T47D (cell line): ENCODE measurements at places on chromosomes 2 and 18.
A peak's percentile ranks its signal among the peaks of the same experiment; 100 is the strongest.

- no peak for DNase-seq
Measured at GRCh38 chr2:12882393-12882792, 165.7 kb downstream of the TRIB2 start.

DNA sequence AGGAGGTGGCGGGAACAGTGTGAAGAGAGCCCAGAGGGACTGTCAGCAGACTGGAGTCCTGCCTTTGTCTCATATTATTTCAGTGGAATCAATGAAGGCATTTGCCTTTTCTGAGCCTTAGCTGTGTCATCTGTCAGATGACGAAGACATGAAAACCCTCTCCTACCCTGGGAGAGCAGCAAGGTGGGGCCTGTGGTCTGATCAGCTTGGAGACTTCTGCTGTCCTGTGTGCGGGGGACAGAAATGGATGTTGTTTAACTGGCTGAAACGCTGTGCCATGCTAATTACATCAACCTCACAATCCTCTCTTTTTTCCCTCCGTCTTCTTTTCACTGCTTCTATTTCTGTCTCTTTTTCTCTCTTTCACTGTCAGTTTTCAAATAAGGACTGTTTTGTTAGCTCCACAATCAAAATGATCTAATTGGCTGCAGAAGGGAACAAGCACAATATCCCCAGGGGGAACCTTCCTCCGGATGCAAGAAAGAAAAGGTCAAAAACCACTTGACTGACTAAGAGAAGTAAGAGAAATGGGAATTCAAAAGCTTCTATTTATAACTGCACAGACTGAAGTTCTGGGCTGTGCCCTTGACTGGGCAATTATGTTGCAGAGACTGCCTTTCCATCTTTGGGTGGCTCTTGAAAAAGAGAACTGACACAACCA lies 340.1 kb downstream of the CLIP4 start:
- no peak for DNase-seq

DNA sequence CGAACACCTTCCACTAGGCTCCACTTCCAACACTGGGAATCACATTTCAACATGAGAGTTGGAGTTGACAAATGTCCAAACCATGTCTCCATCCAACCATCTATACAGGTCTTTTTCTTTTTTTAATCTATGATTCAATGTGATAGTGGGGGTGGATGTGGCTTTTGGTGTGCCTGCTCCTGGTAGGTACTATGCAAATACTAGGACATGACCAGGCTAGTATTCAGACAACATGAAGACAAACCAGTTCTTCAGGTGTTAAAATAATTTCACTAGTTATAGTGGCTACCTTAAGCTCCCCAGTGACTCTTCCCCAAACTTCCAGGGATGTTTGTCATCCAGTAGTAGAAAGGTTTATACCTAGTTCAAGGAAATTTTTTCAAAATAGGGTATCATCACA lies 387.5 kb downstream of the CDH2 start:
- DNase-seq: peak; percentile 51

- DNase-seq: no peak
Measured at GRCh38 chr2:7154656-7155055, 237.4 kb downstream of the RNF144A start.

DNA sequence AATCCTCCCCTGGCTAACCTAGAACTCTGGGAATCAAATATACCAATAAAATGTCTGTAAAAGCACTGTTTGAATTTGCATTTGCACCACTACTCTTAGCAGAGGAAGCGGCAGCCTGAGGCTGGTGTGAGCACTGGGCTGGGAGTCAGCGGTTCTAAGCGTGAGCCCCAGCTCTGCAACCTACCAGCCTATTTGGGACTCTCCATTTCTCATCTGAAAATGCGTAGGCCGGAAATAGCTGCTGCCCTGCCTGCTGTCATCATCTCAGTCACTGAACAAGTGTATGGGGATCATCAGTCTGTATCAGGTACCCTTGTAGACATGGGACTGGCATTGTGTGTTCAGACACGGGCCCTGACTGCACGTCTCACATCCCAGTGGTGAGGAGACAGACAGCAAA lies 194.3 kb downstream of the ANKRD30B start:
- no peak for DNase-seq

GRCh38 chr18:48889981-48890762 lies 60.6 kb downstream of the SMAD7 start:
- DNase-seq: no peak

DNA sequence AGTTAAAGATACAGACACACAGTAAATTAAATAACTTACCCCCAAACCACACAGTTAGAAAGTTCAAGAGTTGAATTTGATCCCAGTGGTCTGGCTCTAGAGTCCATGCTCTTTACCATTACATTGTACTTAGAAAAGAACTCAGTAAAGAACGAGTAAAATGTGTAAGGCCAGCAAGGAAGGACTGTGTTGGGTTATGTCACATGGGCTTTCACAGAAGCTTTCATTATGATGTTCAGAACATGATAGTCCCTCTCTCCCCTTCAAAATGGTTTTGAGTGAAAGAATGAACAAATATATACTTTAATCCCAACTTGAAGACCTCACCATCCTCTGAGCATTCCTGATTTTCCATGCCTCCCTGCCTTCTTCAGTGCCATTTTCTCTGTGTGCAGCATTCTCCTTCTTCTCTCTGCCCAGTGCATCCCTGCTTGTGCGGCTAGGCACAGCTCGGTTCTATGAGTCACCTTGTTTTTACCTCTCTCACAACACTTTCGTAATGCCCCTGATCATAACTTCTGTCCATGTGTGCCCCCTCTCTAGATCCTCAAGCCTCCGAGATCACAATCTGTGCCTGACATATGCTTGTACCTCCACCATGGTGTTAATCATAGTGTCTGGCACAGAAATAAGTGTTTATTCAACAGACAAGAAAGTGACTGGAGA lies 22.0 kb downstream of the RASGRP3 start:
- no peak for DNase-seq

DNA sequence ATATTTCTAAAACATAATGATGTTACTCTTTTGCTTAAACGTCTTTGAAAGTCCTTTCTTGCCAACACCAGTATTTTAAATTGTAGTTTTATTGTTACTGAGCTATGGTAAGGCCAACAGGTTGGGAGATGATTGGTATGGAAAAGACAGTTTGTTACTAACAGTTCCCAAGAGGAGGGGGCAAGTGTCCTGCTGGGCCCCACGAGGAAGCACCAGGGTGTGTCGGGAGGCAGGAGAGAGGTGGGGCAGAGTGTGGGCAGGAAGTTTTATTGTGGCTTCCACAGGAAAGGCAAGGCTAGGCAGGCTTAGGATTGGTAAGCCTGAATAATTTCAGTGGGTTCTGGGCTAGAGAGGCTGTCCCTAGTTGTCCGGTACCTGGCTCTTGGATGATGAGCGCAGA lies 134.3 kb downstream of the SOCS6 start:
- DNase-seq: no peak

GRCh38 chr2:172248381-172248780 lies 145.7 kb upstream of the DLX2 start:
- no peak for DNase-seq

- DNase-seq: no peak
Measured at GRCh38 chr2:207630491-207630890, 5.3 kb upstream of the METTL21A start.

DNA sequence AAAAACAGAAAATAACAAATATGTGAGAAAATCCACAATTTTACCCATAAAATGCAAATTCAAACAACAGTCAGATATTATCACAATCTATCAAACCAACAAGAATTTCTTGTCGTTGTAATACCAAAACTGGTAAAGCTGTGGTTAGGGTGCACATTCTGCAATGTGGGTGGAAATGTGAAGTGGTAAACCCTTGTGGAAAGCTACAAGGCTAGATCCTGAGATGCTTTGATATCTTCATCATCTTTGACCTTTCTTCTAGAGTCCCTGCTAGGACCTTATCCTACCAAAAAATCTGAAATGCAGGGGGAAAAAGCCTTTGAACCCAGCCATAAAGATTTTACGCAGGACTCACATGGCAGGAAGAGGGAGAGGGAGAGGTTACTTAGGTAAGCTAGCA lies 17.2 kb upstream of the ATG16L1 start:
- DNase-seq: no peak

GRCh38 chr2:125092276-125093009 lies 1067.4 kb downstream of the CNTNAP5 start:
- no peak for DNase-seq

GRCh38 chr2:10990561-10991111 lies 78.9 kb downstream of the KCNF1 start:
- DNase-seq: no peak

- no peak for DNase-seq
Measured at GRCh38 chr2:178920916-178921513, 113.8 kb upstream of the TTN start.

DNA sequence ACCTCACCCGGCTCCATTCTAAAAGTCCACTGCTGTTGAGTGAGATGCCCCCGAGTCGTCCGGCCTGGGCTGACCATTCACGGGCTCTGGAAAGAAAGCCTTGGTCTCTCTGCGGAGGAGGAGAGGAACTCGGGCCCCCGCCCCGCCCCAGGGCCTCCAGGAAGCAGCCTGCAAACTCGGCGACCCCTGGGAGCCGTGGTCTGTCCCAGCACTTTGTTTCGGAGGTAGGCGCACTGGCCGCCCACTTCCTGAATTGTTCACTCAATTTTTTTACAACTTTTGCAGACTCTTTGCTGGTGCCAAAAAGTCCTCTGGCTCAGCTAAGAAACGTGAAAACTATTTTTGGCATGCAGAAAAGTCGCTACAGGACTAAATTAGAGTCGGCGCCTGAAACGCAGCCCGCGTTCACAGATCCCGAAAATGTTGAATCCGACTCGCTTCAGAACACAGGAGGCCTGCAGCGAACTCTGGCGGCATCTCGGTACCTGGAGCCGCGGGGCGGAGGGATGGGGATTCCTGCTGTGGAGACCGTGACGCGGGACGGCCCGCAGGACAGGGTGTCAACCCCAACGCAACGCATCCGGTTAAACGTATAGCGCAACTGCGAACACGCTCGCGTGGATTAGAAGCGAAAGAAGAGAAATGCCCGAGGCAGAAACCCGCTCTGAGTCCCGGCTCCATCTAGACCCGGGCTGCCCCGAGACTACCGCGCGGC lies 1.5 kb downstream of the PXDN start:
- peak; percentile 77 for DNase-seq

DNA sequence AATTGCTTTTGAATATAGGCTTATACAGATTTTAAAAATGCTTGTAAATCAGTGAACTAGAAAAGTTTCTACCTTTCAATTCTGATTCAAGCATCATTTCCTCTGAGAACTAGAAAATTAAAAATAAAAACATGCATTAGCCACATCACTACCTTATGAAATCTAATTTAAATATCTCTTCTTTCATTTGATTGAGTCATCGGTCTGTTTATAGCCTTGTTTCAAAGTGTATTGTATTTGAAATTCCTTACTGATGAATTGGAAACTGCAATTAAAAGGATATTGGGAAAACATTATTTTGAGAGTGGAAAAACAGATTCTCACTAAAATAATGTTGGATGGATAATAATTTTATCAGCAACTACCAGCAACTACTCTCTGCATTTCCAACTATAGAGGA lies 717.7 kb upstream of the FAM98A start:
- DNase-seq: no peak
